ENCODE measurements at places on chromosomes 12 and 14.
A peak's percentile ranks its signal among the peaks of the same experiment; 100 is the strongest.

GRCh38 chr14:42174357-42174756 lies 567.7 kb downstream of the LRFN5 start:
- H3K27ac ChIP-seq, result no peak overlapping the region
- no peak overlapping the region for H3K4me3 ChIP-seq
- no peaks in the 10 kb centered on the region for H3K4me1 ChIP-seq
- no peak for ATAC-seq
- H3K36me3 ChIP-seq, result no peaks in the 10 kb centered on the region

DNA sequence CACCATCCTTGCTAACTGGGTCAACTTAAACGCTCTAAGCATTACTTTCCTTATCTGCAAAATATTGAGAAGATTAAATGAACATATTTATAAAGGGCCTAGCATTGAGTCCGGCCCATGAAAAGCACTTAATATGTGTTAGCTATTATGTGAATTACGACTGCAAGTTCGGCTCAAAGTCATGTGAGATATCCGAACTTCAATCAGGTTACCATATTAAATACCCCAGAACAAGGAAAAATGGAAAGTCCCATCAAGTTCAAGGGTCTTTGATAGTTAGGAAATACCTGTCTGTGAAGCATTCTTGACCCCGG lies 487 bp upstream of the NRDE2 start:
- peak overlapping the region; percentile 96 for H3K27ac ChIP-seq
- ATAC-seq, result peak; percentile 6
- H3K27me3 ChIP-seq, result peaks cover 22% of the 10 kb centered on the region
- H3K4me1 ChIP-seq, result peaks cover 20% of the 10 kb centered on the region

DNA sequence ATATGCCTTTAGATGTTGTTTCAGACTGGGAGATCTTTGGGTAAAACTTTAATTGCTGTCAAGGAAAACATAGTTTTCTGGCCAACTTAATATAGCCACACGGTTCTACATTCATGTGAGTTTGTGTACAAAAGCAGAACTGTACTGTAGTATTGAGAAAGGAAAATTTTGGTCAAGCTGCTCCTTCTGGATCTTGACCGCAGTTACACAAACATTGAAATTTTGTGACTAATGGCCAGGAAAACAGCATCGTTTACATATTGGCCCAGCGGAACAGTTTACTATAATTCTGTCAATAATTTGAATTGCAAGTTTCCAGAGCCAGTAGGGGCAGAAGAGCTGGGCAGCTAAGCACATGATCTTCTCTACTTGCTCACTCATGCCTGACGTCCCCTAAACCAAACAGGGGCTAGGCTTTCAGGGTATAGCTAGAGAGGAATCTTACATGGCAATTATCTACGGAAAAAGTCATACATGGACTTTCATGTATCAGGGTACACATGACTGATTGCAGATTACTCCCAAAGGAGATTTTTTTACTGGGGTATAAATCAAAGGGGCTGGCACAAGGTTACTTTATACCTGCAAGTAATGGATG lies 11.4 kb upstream of the ART4 start:
- no peak overlapping the region for H3K4me3 ChIP-seq
- no peaks in the 10 kb centered on the region for H3K27me3 ChIP-seq
- peaks cover 31% of the 10 kb centered on the region for H3K4me1 ChIP-seq
- peaks cover 6% of the 10 kb centered on the region for H3K36me3 ChIP-seq

DNA sequence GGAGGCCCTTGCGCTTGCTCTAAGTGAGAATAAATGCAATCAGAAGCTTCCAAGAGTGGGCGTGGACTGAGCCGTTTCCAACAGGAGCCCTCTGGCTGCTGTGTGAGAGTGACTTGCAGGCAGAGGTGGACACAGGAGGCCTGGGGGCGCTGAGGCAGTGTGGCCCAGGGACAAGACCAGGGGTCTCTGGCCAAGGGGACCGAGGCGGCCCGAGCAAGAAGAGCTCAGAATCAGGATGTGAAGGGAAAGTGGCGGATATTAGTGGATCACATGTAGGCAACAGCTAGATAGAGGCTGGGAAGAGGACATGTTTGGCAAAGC lies 8.6 kb downstream of the RIMBP2 start:
- H3K36me3 ChIP-seq, result no peaks in the 10 kb centered on the region
- H3K27me3 ChIP-seq, result peaks cover 22% of the 10 kb centered on the region
- H3K4me3 ChIP-seq, result no peak overlapping the region
- no peaks in the 10 kb centered on the region for H3K4me1 ChIP-seq
- no peak for ATAC-seq

- ATAC-seq, result no peak
- no peaks in the 10 kb centered on the region for H3K27me3 ChIP-seq
- no peaks in the 10 kb centered on the region for H3K4me1 ChIP-seq
- no peak overlapping the region for H3K27ac ChIP-seq
- no peaks in the 10 kb centered on the region for H3K36me3 ChIP-seq
These were observed 146.4 kb downstream of the LLPH start for GRCh38 chr12:65984227-65984479.

- H3K27ac ChIP-seq, result no peak overlapping the region
- no peaks in the 10 kb centered on the region for H3K27me3 ChIP-seq
- H3K36me3 ChIP-seq, result peaks cover 65% of the 10 kb centered on the region
- H3K4me3 ChIP-seq, result no peak overlapping the region
These were observed 25.0 kb downstream of the GOLGA5 start for GRCh38 chr14:92819011-92819597.

DNA sequence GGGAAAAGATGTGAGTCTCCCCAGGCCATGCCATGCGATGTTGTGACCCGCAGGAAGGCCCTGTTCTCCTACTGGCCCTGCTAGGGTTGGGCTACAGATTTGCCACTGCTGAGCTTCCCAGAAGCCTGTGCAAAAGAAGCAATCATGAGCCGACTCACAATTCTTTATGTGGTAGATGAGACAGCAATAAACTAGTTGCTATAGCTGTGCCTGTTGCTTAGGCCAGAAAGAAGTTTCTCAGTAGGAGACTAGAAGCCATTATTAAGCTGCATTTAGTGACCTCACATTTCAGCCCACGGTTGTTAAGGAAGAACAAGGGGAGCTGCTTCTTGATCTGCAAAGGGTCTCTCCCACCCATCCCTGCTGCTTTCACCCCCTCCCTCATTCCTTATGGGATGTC lies 239.4 kb upstream of the CRY1 start:
- H3K36me3 ChIP-seq, result no peaks in the 10 kb centered on the region
- peaks cover 75% of the 10 kb centered on the region for H3K27me3 ChIP-seq
- no peak overlapping the region for H3K27ac ChIP-seq
- H3K4me1 ChIP-seq, result no peaks in the 10 kb centered on the region
- no peak for ATAC-seq

DNA sequence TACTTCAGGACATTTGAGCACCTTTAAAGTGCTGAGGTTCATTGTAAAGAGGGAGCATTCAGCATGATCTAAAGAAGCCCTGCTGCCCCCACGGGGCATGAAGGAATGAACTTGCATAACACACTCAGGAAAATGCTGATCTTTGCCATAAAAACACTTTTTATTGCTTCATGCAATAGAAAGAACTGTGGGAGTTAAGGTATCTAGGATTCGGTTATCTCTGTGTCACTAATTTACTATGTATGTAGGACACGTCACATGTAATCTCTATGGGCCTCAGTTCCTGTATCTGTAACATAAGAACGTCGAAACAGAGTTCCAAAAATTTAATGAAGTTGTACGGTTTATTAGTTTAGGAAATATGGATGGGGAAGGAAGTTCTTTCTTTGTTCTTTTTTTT lies 33.0 kb downstream of the BTBD7 start:
- no peaks in the 10 kb centered on the region for H3K27me3 ChIP-seq
- no peak for ATAC-seq
- H3K4me1 ChIP-seq, result peaks cover 28% of the 10 kb centered on the region

DNA sequence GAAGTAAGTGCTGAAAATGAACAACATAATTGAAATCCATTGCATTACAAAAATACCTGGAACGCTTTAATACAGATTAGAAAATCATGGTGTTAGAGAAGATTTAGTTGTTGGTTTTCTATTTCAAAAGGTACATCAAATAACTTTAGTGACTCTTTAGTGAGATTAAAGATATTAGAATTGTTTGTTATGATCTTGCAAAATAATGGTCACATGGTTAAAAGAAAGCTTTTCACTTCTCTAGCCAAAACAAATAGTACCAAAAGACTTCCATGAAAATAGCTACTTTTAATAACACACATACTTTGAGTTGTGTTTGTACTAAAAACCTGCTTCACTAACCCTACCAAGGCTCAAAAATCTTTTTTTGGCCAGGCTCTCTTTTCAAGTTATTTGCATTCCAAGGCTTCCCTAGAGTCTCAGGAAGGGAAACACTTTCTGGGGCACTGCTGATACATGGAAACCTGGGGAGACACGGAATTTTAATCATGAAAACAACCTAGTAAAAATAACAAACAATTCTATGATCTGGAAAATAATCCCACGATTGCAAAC lies at the start of gene SLCO1A2:
Gene SLCO1A2 (minus strand): TSS at position 147 of the 555 bp plus-strand sequence. CDS start 270 bp downstream, outside the sequence.
- no peak within 1 kb of the TSS for H3K4me3 ChIP-seq
- H3K4me1 ChIP-seq, result no peaks in the 10 kb centered on the region
- no peak within 1 kb of the TSS for H3K27ac ChIP-seq
- peaks cover under 1% of the 10 kb centered on the region for H3K27me3 ChIP-seq
- no peaks in the 10 kb centered on the region for H3K36me3 ChIP-seq
- no peak for ATAC-seq

All from stimulated activated memory B cell treated with anti-CD40 and anti-IgM and Interleukin-4, amounts not matched to agents 10 μg/mL and 1 μg/mL and 100 μg/mL, for 72 hours (primary cell).